Mesenteric fat pad (tissue), 1 donor: ENCODE measurements at places on chromosomes 5 and 9.

- DNase-seq: no peak
Observed at GRCh38 chr9:91710158-91710557, 239.9 kb downstream of the ROR2 start.

DNA sequence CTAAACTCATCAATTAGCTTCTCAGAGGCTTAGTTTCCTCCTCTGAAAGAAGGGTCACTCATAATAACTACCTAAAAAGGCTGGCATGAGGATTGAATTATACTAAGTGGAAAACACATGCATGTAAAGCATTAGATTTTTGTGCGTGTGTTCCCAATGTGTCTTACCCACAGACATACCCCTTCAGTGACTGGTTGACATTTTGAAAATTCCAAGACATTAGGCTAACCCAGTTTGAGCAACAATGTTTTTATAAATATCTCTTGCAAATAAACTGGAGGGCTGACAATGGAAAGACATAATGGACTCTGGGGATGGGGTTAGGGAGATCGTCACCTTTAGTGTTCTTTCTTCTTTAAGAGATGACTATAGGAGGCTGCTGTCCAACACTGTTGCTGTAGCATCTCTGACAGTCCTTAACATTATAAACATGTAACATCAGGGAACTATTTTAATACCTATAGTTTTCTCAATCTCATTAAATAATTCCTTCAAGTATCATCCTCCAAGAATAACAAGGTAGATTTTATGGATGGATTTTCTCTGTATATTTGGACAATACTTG, 24.3 kb downstream of the HMHB1 start:
- DNase-seq: no peak

DNA sequence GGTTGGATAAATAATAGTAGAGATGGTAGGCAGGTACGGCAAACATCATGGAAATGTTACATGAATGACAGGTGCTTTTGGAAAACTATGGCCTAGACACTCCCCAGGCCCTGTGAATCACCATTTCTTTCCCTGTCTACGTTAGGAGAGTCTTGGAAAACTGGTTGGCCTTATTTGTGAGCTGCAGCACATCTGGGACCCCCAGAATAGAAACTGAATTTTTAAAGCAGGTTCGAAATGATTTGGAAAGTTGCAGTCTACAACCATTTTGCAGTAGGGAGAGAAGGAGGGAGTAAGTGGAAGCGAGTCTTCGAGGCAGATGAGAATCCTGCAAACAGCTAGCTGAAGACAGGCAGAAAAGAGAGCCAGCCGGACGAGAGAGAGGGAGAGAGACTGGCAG, 13.0 kb downstream of the C1QTNF2 start:
- DNase-seq: no peak

DNA sequence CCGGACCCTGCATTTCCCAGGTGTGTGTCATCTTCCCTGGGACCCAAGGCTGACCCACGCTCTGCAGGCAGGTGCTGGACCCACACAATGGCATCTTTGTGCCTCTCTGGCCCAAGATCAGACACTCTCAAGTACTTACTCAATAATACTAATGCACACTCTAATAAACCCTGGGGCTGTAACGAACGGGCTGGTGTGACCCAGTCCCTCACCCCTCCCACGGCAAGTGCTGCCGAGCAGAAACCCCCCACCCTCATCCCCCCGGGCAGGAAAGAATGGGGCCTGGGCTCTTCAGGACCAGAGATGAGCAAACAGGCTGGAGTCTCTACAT, 1.1 kb upstream of the OBP2B start:
- no peak for DNase-seq

DNA sequence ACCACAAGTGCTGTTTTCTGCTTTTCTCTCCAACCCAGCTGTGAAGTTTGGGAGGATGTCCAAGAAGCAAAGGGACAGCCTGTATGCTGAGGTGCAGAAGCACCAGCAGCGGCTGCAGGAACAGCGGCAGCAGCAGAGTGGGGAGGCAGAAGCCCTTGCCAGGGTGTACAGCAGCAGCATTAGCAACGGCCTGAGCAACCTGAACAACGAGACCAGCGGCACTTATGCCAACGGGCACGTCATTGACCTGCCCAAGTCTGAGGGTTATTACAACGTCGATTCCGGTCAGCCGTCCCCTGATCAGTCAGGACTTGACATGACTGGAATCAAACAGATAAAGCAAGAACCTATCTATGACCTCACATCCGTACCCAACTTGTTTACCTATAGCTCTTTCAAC, 145.2 kb downstream of the RORB start:
- no peak for DNase-seq

DNA sequence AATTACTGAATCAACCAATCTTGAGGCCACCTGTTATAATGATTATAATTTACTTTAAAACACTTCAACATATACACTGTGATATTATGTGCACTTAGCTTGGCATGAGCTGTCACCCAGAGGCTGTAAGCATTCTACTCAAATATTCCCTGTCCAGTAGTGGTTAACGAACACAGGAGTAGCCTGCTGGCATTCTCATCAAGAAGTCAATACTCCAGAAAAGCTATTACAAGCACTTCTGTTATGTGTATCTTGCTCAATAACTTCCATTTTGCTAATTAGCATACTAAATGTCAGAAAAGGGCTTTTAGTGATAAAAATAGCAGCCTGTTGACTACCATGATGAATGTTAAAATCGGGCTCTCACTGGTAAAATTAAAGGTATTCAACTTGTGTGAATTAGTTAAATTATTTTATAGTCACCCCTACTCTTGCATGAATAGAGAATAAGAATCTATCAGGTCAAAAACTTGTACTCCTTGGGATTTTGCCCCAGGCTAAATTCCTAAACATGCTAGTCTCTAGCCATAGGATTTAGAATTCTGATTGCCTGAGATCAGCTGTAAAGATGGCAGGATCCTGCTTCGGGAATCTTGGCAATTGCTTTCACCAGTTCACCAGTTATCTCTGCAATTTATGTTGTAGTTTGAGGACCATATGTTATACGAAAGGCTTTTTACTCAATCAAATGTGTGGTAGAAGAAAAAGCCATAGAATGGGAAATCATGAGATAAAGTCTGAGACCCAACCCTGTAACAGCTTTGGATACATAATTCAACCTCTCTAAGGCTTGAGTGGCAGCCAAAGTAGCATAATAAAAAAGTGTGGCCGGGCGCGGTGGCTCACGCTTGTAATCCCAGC, 43.4 kb upstream of the PAM start:
- DNase-seq: no peak

- DNase-seq: no peak
Observed at GRCh38 chr5:151683986-151684588, 2.6 kb downstream of the SPARC start.

GRCh38 chr5:58717303-58718007, 134.6 kb downstream of the RAB3C start:
- DNase-seq: no peak
